ENCODE measurements at places on chromosomes 11 and 22.

- no peak for DNase-seq
These were observed 87.5 kb downstream of the PRMT3 start for GRCh38 chr11:20474882-20475517.

- DNase-seq = no peak
These were observed 13.6 kb downstream of the IL17RA start for GRCh38 chr22:17098379-17098819.

DNA sequence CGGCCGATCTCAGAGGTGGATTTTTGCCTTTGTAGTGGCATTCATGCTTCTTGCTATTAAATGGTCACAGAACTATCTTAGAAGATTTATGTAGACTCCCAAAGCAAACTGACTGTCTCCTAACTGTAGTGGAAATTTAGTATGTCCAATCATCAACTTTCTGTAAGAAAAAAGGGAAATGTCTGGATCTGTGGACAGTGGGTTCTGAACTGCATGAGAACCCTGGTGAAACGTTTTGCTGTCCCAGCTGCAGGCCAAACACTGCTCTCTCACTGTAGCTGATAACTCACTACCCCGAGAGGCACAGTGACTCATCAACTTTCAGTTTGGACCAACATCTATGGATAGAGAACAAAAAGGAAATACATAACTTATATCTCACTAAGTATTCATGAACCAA, 387.1 kb downstream of the SOX6 start:
- no peak for DNase-seq

- DNase-seq = no peak
These were observed 657.7 kb downstream of the OPCML start for GRCh38 chr11:132874638-132875037.

GRCh38 chr11:112555491-112556364, 295.1 kb upstream of the PLET1 start:
- DNase-seq = no peak

GRCh38 chr11:70201882-70202861, 924 bp upstream of the FADD start:
- no peak for DNase-seq

GRCh38 chr22:47787501-47788227, 1025.2 kb downstream of the TBC1D22A start:
- no peak for DNase-seq

All from NCI-H2227 treated with DMSO at 0.1 percent for 48 hours (cell line).